Hematopoietic multipotent progenitor cell treated with erythropoietin and hydrocortisone succinate and interleukin-3 and kit ligand, for 17 days (in vitro differentiated cells): ENCODE measurements at places on chromosomes 7 and 10.
A peak's percentile ranks its signal among the peaks of the same experiment; 100 is the strongest.

GRCh38 chr7:81439591-81439990 lies 330.3 kb downstream of the HGF start:
- no peak for DNase-seq

GRCh38 chr7:150946421-150947240 lies 31.5 kb downstream of the KCNH2 start:
- DNase-seq: no peak

GRCh38 chr7:39602351-39602750 lies 21.0 kb upstream of the RALA start:
- DNase-seq: no peak

DNA sequence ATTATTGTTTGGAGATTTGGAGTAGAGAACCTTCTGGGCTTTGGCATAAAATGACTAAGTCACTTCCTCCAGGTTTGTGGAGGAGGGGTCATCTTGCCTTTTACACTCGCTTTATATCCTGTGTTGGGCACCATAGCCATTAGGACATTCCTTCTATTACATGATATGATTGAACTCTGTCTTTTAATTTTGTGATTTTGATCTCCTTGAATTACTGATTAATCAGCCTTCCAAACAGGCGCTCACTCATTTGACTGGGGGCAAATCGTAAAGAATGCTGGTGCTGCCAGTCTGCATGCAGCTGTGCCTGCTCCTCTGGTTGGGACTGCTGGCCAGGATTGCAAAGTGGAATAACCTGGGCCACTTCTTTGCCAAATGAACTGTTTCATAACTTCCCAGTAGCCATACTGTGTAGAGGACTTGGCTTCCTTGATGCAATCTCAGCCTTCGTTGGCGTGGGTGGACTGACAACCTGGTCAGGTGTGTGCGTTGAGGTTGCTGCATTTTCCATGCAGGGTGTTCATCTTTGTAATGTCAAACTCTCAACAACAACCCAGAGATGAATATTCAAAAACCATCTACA lies 65.9 kb upstream of the RAB11FIP2 start:
- DNase-seq: no peak

DNA sequence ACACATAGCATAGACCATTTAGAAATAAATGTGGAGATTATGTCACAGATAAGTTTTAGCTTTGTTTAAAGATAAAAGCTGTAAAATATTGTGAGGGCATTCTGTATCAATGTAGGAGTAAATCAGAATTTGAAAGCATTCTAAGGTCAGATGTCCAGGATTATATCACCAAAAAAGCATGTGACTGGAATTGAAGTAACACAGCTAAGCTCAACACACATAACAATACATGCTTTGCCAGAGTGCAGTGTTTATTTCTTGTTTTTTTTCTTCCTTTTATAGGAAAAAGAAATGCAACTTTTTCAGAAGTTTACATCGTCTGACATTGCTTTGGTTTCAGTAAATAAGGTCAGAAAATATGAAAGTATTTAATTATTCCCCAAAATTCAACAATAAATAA lies 183.4 kb downstream of the HTR7 start:
- DNase-seq: no peak

GRCh38 chr7:17333221-17333620 lies 34.8 kb downstream of the AHR start:
- no peak for DNase-seq

- no peak for DNase-seq
Measured at GRCh38 chr7:116552602-116553001, 27.8 kb downstream of the CAV1 start.

DNA sequence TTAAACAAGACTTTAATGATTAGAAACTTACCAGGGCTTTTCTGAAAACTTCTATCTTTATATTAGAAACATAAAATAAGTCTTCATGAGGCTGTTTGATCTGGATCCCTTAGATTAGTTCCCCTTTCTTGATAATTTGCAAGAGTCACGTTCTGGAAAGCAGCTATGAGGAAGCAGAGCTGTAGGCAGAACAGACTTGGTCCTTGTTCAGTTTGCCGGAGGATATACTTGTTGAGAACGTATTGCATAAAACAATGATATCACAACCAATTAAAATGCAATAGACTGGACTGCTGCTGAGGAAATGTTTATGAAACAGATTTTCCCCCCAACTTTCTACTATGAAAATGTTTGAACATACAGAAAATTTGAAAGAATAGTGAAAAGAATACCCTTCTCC lies 2.8 kb downstream of the SAMD9L start:
- DNase-seq: no peak

- DNase-seq: no peak
Measured at GRCh38 chr7:137354396-137354795, 10.9 kb upstream of the PTN start.

GRCh38 chr10:6005856-6006395 lies 28.6 kb upstream of the IL15RA start:
- peak; percentile 73 for DNase-seq

DNA sequence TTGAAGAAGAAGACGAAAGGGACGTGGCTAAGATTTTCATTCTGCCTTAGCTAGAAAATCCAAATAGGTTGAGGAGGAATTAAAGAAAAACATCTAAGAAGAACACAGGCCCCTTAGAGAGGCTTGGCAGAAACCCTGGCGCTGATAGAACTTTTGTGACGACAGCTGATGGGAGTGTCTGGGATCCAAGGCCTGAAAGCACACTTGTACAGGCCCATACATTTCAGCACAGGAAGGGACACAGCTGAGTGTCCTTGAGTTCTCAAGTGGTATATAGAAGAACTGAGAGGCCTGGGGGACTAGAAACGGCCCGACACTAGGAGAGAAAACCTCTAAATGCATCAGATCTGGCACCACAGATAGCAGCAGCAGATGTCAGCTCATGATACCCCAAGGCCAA lies 39.5 kb downstream of the PRPS1L1 start:
- DNase-seq: no peak

- no peak for DNase-seq
Measured at GRCh38 chr10:83076443-83076842, 1062.9 kb upstream of the GHITM start.

GRCh38 chr7:50182759-50183158 lies 89.7 kb upstream of the ZPBP start:
- DNase-seq: no peak

DNA sequence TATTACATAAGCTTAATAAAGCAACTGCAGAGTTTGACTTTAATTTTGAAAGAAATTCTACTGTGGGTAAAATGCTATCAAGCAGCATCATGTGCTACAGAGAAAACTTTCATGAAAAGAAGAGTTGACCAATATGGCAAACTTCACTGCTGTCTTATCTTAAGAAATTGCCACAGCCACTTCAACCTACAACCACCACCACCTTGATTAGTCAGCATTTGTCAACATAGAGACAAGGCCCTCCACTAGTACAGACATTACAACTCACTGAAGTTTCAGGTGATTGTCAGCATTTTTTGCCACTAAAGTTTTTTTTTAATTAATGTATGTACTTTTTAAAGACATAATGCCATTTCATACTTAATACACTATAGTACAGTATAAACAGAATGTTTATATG lies 350.3 kb downstream of the HPSE2 start:
- DNase-seq: no peak

- no peak for DNase-seq
Measured at GRCh38 chr7:99742737-99743394, 7.9 kb upstream of the CYP3A7 start.

GRCh38 chr7:50281680-50282445 lies 22.7 kb upstream of the IKZF1 start:
- no peak for DNase-seq

GRCh38 chr7:29502133-29502532 lies 61.5 kb upstream of the PRR15 start:
- DNase-seq: no peak

GRCh38 chr7:131483586-131483985 lies 72.8 kb downstream of the PODXL start:
- DNase-seq: no peak

- DNase-seq: no peak
Measured at GRCh38 chr10:105189463-105189800, 548.3 kb downstream of the SORCS3 start.

DNA sequence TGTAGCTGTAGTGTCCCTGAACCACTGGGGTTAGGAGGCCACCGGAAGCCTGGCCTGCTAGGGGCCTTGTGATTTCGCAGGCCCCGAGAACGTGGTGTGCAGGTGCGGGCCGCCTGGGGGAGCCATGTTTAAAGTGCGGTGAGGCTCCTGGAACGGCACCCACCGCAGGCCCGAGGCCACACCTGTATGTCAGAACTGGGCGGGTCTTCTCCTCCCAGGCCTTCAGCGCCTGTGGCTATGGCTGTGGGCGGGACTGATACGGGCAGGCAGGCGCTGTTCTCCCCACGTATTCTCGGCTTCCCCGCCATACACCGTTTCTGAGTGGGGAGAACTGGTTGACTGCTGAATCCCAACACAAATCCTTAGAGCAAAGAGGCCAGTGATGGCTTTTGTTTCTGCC lies 74.8 kb downstream of the DNAJB6 start:
- no peak for DNase-seq

GRCh38 chr7:98641646-98642500 lies 24.8 kb downstream of the NPTX2 start:
- DNase-seq: no peak

- DNase-seq: no peak
Measured at GRCh38 chr10:78171633-78172400, 138.2 kb downstream of the RPS24 start.

GRCh38 chr7:14483663-14484062 lies 418.9 kb downstream of the DGKB start:
- no peak for DNase-seq

DNA sequence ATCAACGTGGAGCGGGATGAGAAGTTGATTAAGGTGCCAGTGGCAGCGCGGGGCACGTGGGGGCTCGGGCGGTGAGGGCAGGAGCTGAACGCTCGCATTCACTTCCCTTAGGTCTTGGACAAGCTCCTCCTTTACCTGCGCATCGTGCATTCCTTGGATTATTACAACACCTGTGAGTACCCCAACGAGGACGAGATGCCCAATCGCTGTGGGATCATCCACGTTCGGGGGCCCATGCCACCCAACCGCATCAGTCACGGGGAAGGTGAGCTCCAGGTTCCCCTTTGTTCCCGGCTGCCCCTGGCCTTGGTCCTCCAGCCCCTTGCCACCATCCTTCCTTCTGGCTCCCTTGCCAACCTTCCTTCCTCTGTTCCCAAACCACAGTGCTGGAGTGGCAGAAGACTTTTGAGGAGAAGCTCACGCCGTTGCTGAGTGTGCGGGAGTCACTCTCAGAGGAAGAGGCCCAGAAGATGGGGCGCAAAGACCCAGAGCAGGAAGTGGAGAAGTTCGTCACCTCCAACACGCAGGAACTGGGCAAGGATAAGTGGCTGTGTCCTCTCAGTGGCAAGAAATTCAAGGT lies 2.5 kb downstream of the UFSP1 start:
- DNase-seq: no peak

- DNase-seq: no peak
Measured at GRCh38 chr10:114576716-114577115, 81.4 kb downstream of the ABLIM1 start.

DNA sequence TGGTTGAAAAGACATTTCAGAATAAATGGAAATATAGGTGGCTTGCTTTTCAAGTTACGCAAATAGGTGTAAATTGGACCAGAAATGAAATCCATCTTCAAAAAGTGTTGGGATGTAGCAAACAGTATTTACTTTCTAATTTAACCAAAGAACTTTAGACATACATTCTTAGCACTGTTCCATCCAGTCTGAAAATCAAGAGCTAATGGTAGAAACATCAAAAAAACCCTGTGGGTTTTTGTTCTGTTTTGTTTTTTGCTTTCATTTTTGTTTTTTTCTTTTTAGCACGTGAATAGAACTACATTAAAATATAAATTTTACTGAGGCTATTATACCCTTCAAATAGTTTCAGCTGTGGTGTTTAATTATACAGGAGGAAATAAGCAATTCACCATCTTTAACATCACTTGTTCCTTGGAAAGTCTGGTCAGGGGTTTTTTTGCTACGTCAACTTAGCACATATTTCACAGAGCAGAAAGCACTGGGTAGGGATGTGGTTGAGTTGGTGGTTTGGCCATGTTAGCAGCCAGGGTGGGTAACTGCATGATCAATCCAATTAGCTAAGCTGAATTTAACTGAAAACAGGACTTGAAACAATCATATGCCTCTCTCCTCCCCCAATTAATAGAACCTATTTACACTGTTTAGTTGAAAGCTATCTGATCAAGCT lies 275.4 kb upstream of the PFKP start:
- no peak for DNase-seq

DNA sequence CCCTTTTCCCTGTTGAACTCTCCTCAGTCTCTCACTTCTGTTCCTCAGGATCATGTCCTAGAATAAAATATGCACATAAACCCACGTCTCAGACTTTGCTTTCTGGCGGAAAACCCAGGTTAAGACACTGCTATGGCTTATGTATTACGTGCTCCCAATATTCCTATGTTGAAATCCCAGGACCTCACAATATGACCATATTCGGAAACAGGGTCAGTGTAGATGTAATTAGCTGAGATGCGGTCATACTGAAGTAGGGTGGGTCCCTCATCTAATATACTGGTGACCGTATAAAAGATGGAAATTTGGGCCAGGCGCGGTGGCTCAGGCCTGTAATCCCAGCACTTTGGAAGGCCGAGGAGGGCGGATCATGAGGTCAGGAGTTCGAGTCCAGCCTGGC lies 59.9 kb downstream of the KIAA1549 start:
- DNase-seq: no peak

GRCh38 chr10:79146611-79147130 lies 77.9 kb downstream of the ZMIZ1 start:
- no peak for DNase-seq

- DNase-seq: no peak
Measured at GRCh38 chr10:132986978-132987377, 44.6 kb upstream of the CFAP46 start.

DNA sequence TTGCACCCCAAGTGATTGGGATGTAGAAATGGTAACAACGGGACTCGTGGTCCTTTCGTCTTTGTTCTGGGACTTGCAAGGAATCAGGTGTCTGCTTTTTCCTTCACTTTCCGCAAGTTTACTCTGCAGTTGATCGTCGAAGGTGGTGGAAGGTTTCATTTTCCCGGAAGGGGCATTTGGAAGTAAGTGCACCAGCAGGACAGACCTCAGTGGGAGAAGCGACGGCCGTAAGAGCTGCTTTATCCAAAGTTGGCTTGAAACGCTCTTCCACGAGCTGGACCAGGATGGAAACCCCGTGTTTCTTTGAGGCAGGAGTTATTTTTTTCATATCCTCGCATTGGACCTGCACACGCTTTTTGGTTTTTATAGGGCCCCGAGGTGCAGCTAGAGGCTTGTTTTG lies 1.2 kb downstream of the BRI3 start:
- DNase-seq: peak; percentile 28

DNA sequence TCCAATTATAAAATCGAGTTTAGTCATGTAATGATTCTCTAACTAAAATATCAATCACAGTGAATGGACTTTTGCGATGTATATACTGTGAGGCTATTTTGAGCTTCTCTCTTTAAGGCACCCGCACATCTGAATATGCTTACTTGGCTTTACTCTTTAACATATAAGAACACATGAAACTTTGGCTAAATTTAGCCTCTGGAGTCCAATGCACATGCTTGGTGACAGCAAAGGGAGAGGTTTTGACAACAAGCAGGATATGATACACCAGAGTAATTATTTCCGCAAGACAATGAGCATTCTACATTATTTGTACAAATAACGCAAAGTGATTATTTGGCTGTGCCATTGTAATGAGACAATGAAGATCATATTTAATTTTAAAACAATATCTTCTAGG lies 72.4 kb downstream of the ARID5B start:
- DNase-seq: no peak
